ENCODE measurements at places on chromosomes 6 and 20.

- DNase-seq: no peak
These were observed 6.6 kb downstream of the BFSP1 start for GRCh38 chr20:17524560-17524959.

DNA sequence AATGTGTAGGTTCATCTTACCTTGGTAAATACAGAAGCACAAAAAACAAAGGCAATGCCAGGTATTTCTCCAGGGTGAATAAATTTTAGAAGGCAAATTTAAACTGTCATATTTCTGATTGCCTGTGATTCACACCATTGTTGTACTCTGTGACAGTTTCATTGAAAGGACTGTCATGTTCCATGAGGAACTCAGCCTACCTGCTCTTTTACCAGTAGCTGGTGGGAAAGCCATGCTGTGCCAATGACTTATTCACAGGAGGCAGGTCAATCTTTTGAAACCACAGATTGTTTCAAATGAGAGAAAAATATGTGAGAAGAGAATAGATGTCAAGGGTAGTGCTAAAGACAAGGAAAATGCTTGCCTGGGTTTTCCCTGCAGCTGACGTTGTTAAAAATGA, 206.4 kb downstream of the LAMA2 start:
- no peak for DNase-seq

- peak; percentile 13 for DNase-seq
These were observed 99.1 kb upstream of the ISM1 start for GRCh38 chr20:13121840-13122515.

DNA sequence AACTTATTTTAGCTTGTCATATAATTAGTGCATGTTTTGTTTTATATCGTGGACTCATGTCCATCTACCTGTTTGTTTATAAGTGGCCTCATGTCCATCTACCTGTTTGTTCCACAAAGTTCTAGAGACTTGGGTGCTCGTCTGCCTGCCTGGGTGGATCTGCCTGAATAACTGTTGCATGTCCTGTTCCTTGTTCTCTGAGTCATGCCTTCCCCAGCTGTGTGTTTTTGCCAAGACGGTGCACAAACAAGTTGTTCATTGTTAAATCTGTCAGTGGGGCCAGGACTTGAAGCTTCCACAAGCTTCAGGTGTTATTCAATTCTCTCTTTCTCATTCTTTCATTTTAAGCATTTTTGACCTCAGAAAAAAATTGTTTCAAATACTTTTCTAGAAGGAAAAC, 358.0 kb upstream of the CITED2 start:
- no peak for DNase-seq

DNA sequence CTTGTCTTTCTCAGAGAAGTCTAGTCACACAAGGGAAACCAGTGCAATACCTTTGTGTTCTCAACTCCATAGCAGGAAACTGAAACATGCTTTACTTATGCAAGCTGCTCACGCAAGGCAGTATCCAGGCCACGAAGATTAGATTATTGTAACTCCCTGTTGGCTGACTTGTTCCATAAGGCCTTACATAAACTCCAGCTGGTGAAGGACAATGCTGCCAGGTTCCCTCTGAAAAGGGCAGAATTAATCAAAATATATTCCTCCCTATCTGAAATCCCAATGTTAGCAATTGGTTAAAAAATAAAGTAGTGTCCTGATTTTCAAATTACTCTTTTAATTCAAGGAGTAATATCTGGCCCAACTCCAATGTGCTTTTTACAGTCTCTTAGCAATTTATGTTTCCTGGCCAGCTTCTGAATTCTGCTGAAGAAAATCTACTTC, 966.6 kb downstream of the HACE1 start:
- DNase-seq: no peak

GRCh38 chr6:31930962-31931361, 3.4 kb downstream of the C2 start:
- DNase-seq: no peak

DNA sequence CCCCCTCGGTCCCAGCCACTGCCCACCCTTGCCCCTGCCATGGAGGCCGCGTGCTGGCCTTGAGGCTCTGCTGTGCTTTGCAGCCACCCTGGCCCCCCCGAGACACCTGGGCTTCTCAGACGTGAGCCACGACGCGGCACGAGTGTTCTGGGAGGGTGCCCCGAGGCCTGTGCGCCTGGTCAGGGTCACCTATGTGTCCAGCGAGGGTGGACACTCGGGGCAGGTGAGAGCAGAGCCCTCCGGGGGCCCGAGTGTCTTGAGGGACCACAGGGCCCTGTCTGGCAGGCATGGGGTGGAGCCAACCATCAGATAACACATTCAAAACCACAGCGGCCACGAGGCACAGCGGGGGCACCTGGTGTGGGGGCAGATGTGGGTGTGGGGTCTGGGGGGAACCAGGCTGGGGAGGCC, 18.9 kb downstream of the COL20A1 start:
- DNase-seq: no peak

- no peak for DNase-seq
These were observed 237.9 kb downstream of the BCAS1 start for GRCh38 chr20:53832499-53832898.

DNA sequence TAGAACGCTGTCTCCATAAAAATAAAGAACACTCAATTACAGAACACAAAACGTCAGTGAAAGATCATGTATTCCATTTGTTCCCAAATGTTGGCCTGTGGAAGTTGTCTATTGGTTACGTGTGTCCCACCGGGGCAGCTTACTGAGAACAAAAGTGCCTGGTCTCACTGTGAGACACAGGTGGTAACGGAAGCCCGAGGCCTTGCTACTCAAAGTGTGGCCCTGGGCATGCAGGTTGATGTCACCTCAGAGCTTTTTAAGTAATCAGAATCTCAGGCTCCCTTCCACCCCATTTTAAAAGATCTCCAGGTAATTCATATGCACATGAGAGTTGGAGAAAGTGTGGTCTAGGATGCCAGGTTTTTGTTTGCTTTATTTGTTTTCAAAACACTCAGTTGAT, 422.5 kb upstream of the OPRM1 start:
- no peak for DNase-seq

GRCh38 chr6:42729731-42730130, 7.3 kb upstream of the PRPH2 start:
- no peak for DNase-seq

GRCh38 chr6:11848852-11849731, 70.5 kb upstream of the ADTRP start:
- DNase-seq: no peak

GRCh38 chr6:34485321-34486060, 19.6 kb downstream of the PACSIN1 start:
- DNase-seq: no peak

- no peak for DNase-seq
These were observed 122.0 kb downstream of the AGPAT4 start for GRCh38 chr6:161151660-161152526.

- no peak for DNase-seq
These were observed 700 bp downstream of the DTD1 start for GRCh38 chr20:18588574-18588933.

DNA sequence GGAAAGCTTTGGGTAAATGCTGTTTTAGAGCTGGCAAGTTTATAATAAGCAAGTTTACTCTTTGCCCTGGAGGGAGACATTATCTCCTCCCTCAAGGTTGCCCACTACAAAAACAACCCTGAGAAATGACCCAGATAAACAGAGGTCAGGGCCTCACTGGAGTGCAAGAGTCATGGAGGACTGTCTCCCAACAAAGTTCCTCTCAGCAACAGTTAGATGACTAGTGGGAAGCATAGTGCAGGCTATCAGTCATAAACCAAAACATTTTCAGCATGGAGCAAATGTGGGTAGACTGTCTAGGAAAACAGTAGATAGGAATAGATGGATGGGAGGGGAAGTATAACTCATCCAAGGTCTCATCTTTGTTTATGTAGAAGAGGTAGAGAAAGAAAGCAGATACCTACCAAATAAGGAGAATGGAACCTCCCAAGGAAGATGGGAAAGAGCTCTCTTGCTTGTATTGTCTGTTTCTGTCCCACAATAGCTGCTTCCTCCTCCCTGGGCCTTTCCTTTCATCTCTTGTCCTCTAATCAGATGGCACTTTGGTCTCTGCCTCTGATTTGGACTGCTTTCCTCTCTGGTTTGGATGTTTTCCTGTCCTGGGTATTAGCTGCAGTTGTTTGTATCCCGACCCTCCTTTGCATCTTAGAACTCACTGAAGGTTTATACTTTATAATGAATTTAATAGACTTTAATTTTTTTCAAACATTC, 95.4 kb downstream of the WASF1 start:
- DNase-seq: no peak

- no peak for DNase-seq
These were observed 40.5 kb upstream of the EDN3 start for GRCh38 chr20:59259946-59260345.

- DNase-seq: no peak
These were observed 188.6 kb downstream of the BMP2 start for GRCh38 chr20:6956056-6956455.

GRCh38 chr6:41289815-41290214, 3.3 kb upstream of the TREM1 start:
- DNase-seq: no peak

DNA sequence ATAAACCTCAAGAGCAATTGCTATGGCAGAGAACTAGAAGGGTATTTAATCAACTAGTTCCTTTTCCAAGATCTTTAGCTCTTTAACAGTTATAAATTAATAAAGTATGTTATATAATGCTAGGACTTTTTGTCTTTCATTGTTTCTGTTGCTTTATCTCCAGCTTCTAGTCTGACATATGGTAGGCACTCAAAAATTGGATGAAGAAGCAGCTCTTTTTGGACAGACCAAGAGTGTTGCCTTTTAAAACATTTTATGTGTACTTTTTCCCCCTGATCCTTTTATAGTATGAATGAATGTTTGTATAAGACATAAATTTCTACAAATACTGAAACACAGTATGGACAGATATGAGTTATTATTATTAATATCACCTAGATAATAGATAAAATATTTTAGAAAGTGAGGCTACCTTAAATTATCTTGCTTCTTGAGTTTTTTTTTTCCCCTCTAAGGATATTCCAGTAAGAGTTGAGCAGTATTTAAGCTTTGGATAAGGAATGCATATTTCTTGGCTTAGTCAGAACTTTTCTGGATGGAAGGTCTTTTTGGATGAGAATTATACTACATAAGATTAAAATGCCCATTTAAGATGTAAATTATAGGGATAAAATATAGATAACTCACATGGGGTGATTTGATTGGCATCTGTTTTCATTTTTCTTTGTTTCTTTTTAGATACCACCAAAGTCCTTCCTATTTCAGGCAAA, 16.6 kb downstream of the LAMA2 start:
- no peak for DNase-seq

GRCh38 chr6:46504242-46504641, 13.0 kb upstream of the RCAN2 start:
- no peak for DNase-seq

- no peak for DNase-seq
These were observed 133.2 kb downstream of the DLL1 start for GRCh38 chr6:170157567-170158218.

- DNase-seq: no peak
These were observed 40.8 kb downstream of the SMAP1 start for GRCh38 chr6:70708448-70708847.

- no peak for DNase-seq
These were observed 42.0 kb downstream of the TGM2 start for GRCh38 chr20:38123021-38123587.

- no peak for DNase-seq
These were observed 25.3 kb downstream of the MDFI start for GRCh38 chr6:41663568-41663967.

- no peak for DNase-seq
These were observed 55.2 kb downstream of the EFHC1 start for GRCh38 chr6:52475307-52475706.

DNA sequence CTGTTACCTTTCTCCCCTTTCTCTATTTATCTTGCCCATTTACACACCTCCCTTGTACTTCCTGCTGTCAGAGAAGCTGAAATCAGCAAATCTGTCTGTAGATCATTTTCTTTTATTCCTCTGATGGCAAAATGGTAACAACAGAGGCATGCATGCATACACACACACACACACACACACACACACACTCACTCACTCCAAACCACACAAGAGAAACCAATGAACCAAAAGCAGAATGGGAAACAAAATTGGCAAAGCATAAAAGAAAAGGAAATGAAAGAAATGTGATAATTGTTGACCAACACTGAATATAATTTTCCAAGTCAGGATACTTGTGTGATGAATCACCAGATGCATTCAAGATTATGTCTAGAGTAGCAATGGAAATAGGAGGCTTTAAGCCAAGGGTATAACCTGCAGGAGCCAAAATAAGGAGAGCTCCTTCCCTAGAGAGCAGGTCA, 172.4 kb downstream of the PLCB4 start:
- DNase-seq: no peak

DNA sequence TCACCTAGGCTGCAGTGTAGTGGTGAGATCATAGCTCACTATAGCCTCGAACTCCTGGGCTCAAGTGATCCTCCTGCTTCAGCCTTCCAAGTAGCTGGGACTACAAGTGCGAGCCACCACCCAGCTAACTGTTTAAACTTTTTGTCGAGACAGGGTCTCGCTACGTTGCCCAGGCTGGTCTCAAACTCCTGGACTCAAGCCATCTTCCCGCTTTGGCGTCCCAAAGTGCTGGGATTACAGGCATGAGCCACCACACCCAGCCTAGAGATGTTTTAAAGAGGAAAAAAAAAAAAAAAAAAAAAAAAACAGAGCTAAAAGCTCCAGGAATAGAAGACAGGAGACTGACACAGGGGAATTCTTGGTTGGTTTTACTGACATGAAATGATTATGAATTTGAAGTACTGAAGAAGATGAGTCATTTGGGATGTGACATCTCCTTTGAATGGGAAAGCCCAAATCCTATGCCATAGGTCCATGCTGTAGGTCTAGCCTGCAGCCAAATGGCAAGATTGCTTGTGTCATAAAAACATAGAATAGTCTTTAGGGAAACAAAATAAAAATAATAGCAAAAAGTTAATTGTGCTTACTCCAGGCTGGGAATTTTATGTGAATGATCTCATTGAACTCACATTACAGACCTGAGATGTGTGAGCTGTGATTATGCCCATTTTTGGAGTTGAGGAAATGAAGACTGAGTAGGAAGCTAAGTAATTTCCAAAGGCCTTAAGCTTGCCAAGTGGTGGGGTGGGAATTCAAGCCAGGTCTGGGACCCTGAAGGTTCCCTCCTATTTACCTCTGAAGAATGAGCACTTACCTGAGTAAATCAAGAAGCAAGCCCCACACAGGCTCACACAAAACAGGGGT, 24.3 kb upstream of the NHSL1 start:
- DNase-seq: no peak

DNA sequence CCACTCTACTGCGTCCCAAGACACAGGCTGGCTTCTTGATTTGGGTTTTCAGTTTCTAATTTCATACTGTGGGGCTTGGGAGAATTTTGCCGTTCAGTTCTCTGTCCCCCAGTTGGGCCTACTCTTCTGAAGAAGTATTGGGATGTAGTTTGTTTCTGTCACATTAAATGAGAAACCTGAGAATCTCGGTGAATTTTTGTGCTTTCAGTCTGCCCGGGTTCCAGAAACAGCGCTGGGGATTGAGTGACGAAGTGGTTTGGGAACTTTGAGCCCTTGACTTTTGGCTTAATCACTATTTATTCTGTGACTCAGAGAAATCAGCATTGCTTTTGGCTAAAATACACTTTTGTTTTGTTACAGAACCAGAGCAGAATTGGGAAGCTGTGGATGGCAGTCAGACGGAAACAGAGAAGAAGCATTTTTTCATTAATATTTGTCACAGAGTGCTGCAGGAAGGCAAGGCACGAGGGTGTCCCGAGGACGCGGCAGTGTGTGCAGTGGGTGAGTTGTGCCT, 74.0 kb downstream of the IGF2R start:
- DNase-seq: no peak

- DNase-seq: peak; percentile 22
These were observed 474.9 kb upstream of the AGPAT4 start for GRCh38 chr6:161748535-161749416.

All from GM13976 (cell line).